Endothelial cell of umbilical vein (primary cell): ENCODE measurements at places on chromosomes 4 and X. TPM values are rescaled to one million over a fixed set of nuclear protein-coding genes. Genes with fewer than 3 reads are reported as not detected.

GRCh38 chr4:183906739-183907651 is 1.9 kb downstream of the STOX2 start:
- DNase-seq, result no peak
- peaks cover 25% of the 10 kb centered on the region for H3K27me3 ChIP-seq
- no peaks in the 10 kb centered on the region for H3K36me3 ChIP-seq
- H3K27ac ChIP-seq, result no peak overlapping the region
- H3K4me1 ChIP-seq, result no peaks in the 10 kb centered on the region
- H3K4me3 ChIP-seq, result no peak overlapping the region

DNA sequence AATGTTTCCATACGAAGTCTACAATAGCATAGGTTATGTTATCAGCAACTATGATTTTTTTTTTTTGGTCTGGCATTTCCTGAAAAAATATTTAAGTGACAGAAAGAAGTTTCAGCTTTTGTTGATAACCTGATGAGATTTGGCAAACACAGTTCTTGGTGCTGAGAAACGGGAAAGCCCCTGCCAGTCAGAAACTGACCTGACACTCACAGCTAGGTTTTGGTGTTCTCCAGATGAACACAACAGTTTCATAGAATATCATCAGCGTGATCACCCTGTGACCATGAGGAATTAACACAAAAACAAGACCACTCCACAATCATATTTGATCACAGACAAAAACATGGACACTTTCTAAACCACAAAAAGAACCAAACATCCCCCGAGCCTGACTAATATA is 152.5 kb upstream of the DCAF8L1 start:
- no peak overlapping the region for H3K4me3 ChIP-seq
- no peaks in the 10 kb centered on the region for H3K36me3 ChIP-seq
- H3K27ac ChIP-seq, result no peak overlapping the region
- peak; percentile 45 for DNase-seq
- no peaks in the 10 kb centered on the region for H3K27me3 ChIP-seq
- peaks cover 5% of the 10 kb centered on the region for H3K4me1 ChIP-seq

- H3K4me3 ChIP-seq, result peak overlapping the region; percentile 92
- H3K36me3 ChIP-seq, result no peaks in the 10 kb centered on the region
- H3K27ac ChIP-seq, result peak overlapping the region; percentile 7
- peaks cover 34% of the 10 kb centered on the region for H3K4me1 ChIP-seq
These were observed 557 bp upstream of the KDR start for GRCh38 chr4:55125763-55126541.

DNA sequence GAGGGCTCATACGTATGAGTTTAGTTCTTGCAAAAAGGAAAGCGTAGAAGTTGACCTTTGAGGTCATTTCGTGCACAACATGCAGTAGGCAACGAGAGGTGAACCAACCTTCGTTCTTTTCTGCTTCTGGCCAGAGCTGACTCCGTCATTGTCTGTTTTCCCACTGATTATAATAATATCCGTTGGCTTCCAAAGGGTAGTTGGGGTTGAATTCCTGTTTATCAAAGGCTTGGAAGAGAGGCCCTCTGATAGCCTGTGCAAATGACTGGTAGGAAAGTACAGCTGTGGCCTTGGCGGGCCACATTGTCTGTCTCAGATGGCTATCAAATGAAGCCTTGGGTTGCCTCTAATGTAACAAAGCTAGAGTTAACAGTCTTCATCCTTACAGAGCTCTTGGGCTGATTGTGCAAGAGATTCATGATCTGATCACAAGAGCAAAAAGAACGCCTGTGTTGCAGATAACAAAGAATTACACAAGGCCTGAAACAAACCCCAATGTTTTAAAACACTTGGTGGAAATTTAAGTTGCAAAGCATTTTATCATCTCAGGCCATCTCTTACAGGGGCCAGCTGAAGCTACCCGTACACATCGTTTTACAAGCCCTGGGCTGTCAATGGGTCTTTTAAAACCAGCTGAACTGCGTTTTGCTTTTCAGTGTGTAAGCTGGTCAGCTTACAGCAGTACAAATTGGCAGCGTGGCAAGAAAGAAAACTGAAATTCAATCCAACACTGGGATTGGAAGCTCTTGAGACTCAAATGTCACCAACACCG is 46.1 kb upstream of the FAM9C start:
- H3K4me3 ChIP-seq, result no peak overlapping the region
- peak; percentile 87 for DNase-seq
- peak overlapping the region; percentile 64 for H3K27ac ChIP-seq

DNA sequence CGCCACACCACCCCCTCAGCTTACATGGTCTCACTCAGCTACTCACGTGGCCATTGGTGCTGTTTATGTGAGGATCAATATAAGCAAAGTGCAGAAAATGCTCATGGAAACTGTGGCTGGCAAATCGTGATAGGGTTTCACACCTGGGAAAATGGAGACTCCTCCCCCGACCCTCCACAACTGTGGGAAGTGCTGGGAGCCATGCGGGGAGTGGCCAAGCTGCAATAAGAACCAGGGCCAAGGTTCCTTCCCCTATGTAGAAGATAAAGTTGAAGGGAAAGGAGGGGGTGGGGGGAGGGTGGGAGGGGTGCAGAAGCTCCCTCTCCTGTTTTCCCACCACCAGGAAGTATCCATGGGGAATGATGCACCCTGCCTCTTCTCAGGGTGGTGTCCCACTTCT is 145.5 kb upstream of the MAMLD1 start:
- no peak overlapping the region for H3K27ac ChIP-seq
- no peaks in the 10 kb centered on the region for H3K27me3 ChIP-seq
- DNase-seq, result no peak
- no peak overlapping the region for H3K4me3 ChIP-seq
- H3K36me3 ChIP-seq, result no peaks in the 10 kb centered on the region

- H3K27ac ChIP-seq, result no peak overlapping the region
- no peak for DNase-seq
- no peak overlapping the region for H3K4me3 ChIP-seq
- H3K4me1 ChIP-seq, result no peaks in the 10 kb centered on the region
These were observed 109.3 kb downstream of the ARHGEF9 start for GRCh38 chrX:63675716-63676115.

- peaks cover 4% of the 10 kb centered on the region for H3K4me1 ChIP-seq
- peaks cover 2% of the 10 kb centered on the region for H3K27me3 ChIP-seq
- H3K4me3 ChIP-seq, result no peak overlapping the region
- DNase-seq, result no peak
- H3K36me3 ChIP-seq, result no peaks in the 10 kb centered on the region
These were observed 69.7 kb downstream of the FAT1 start for GRCh38 chr4:186653969-186654368.

DNA sequence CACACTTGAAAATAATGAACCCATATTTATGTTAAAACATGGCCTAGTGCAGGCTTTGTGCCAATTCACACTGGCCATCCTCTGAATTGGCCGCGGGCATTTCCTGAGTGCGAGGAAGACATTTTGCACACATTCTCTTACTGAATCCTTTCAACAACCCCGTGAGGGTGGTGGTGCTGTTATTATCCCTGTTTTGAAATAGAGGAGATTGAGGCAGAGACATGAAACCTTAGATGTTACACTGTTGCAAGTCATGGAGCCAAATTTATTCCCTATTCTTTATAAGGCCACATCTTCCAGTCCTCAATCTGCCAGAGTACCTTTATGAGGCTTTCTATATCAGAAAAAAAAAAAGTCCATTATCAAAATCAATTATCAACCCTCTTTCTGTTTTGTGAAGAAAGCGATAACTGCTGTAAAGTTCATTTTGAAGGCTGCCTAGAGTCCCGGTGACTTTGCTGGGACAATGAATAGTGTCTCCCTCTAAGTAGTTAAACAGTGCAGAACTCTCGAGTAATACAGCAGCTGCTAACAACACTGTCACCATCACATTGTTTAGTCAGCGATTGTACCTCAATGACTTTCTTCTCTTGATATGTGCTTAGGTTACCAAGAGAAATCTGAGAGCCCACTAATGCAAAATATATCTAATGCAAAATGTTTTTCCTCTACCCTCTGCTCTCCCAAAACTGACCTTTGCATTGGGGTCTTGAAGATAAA is 242.3 kb upstream of the PPARGC1A start:
- H3K4me3 ChIP-seq, result no peak overlapping the region
- H3K27me3 ChIP-seq, result no peaks in the 10 kb centered on the region
- no peak overlapping the region for H3K27ac ChIP-seq

- DNase-seq, result peak; percentile 78
- no peaks in the 10 kb centered on the region for H3K27me3 ChIP-seq
- H3K4me3 ChIP-seq, result no peak within 1 kb of the TSS
- H3K36me3 ChIP-seq, result no peaks in the 10 kb centered on the region
- peak within 1 kb of the TSS; percentile 13 for H3K27ac ChIP-seq
- H3K4me1 ChIP-seq, result peaks cover 10% of the 10 kb centered on the region
These were observed at the start of gene C4orf51 for GRCh38 chr4:145679991-145680455. TSS of gene C4orf51 (plus strand) at chr4:145680146. CDS start at chr4:145680204, 58 bp downstream.

DNA sequence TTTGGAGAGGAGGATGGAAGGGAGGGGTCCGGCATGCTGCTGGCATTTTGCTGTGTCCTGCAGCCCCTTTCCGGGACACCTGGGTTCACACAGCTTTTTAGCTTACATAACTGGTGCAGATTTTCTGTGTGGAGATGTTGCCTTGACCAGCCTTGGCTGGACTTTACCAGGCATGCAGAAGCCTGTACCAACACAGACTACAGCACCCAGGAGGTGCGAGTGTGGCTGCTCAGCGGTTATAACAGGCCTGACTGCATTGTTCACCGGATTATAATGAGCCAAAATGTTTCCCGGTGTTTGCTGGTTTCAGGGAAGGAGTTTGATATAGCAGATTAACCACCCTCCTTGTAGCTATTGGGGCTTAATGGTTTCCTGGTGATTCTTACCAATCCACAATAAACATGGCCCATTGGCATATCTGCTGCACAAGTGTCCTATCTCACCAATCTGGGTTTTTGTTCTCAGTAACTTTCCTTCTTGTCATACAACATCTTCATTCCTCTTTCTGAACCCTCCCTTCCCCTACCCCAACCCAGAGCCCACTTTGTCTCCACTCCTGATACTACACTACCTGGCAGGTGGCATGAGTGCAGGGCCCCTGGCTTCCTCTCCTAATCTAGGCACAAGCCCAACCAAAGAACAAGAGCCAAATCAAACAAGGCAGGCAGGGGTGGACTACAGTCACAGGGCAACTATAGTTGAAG is 3.9 kb downstream of the RPL10 start:
- no peak overlapping the region for H3K4me3 ChIP-seq
- H3K27me3 ChIP-seq, result no peaks in the 10 kb centered on the region
- no peak overlapping the region for H3K27ac ChIP-seq
- peaks cover 8% of the 10 kb centered on the region for H3K4me1 ChIP-seq
- DNase-seq, result no peak

- DNase-seq, result no peak
- no peaks in the 10 kb centered on the region for H3K4me1 ChIP-seq
- H3K27me3 ChIP-seq, result no peaks in the 10 kb centered on the region
- no peaks in the 10 kb centered on the region for H3K36me3 ChIP-seq
- H3K27ac ChIP-seq, result no peak overlapping the region
These were observed 86.8 kb downstream of the PDGFRA start for GRCh38 chr4:54315561-54316538.

DNA sequence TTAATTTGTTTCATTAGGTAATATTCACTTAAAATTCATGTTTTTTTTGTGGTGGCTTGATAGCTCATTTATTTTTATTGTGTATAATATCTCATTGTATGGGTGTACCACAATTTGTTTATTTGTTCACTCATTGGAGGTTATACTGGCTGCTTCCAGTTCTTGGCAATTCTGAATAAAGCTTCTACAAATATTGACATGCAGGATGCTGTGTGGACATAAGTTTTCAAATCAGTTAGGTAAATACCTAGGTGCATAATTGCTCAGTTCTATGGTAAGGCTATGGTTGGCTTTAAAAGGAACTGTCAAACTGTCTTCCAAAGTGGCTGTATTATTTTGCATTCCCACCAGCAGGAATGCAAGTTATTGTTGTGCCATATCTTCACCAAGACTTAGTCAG is 504.5 kb upstream of the GALNTL6 start:
- no peaks in the 10 kb centered on the region for H3K4me1 ChIP-seq
- H3K27ac ChIP-seq, result no peak overlapping the region
- no peak for DNase-seq
- no peaks in the 10 kb centered on the region for H3K27me3 ChIP-seq
- H3K4me3 ChIP-seq, result no peak overlapping the region

DNA sequence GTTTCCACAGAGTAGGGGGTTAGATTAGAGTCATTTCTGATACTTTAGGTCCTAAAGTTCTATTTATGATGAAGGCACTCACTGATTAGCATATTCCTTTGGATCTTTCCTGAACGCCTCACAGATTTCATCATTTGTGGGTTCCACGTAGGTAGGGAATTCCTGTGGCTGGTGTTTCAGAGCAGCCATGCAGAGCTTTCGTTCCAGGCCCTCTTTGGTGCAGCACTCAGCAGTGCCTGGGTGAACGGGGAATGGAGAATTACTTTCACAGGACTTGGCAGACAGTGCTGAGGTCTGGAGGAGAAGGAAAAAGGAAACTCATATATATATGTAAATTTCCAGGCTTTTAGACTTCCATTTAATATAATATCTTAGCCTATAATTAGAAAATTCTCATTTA is 18.5 kb downstream of the GC start:
- no peak for DNase-seq
- H3K4me3 ChIP-seq, result no peak overlapping the region
- H3K4me1 ChIP-seq, result no peaks in the 10 kb centered on the region
- H3K27me3 ChIP-seq, result no peaks in the 10 kb centered on the region
- H3K36me3 ChIP-seq, result no peaks in the 10 kb centered on the region

- H3K4me1 ChIP-seq, result no peaks in the 10 kb centered on the region
- H3K4me3 ChIP-seq, result no peak overlapping the region
- no peaks in the 10 kb centered on the region for H3K27me3 ChIP-seq
- no peak overlapping the region for H3K27ac ChIP-seq
- H3K36me3 ChIP-seq, result no peaks in the 10 kb centered on the region
- no peak for DNase-seq
These were observed 9.1 kb upstream of the VCX3B start for GRCh38 chrX:8455557-8455956.

- no peak for DNase-seq
- no peak overlapping the region for H3K4me3 ChIP-seq
- H3K4me1 ChIP-seq, result peaks cover 18% of the 10 kb centered on the region
- no peaks in the 10 kb centered on the region for H3K27me3 ChIP-seq
- H3K27ac ChIP-seq, result peak overlapping the region; percentile 84
These were observed 35.6 kb downstream of the MAP7D3 start for GRCh38 chrX:136215559-136215958.

DNA sequence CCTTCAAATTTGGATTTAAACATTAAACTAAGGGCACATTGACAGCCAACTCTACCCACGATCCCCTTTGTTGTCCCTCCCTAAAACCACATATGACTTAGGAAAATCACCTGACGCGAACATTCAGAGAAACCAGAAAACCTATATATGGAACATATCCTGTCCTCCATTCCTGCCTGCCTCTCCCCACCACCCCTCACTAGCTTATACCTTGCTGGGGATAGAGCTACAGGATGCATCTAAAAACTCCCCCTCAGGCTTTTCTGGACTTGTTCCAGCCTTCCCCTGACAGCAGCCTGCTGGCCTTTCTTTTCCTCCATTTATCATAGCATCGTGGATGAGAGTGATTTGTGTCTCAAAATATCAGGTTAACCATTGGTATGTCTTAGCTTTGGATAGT is 8.8 kb downstream of the STK26 start:
- no peaks in the 10 kb centered on the region for H3K36me3 ChIP-seq
- no peaks in the 10 kb centered on the region for H3K4me1 ChIP-seq
- no peaks in the 10 kb centered on the region for H3K27me3 ChIP-seq
- H3K4me3 ChIP-seq, result no peak overlapping the region
- no peak for DNase-seq
- no peak overlapping the region for H3K27ac ChIP-seq

YY2 gene
- 2.4 and 3.0 TPM in 2 replicates for total RNA-seq

ETDB gene
- total RNA-seq, result not detected in 2 replicates

TMPRSS11F gene
- not detected in 2 replicates for total RNA-seq

GAGE1 gene
- not detected in 2 replicates for total RNA-seq

SGMS2 gene
- total RNA-seq, result 33.0 and 35.9 TPM in 2 replicates

LAP3 gene
- 73.7 and 94.8 TPM in 2 replicates for total RNA-seq

SRPX gene
- total RNA-seq, result 104 and 126 TPM in 2 replicates

USP51 gene
- total RNA-seq, result 0.77 and 0.97 TPM in 2 replicates

CSAG3 gene
- not detected in 2 replicates for total RNA-seq

RHOXF2 gene
- not detected in 2 replicates for total RNA-seq

PABPC1L2B gene
- total RNA-seq, result not detected in 2 replicates

ZAR1 gene
- not detected in 2 replicates for total RNA-seq

NDNF gene
- total RNA-seq, result not detected in 2 replicates

BLOC1S4 gene
- total RNA-seq, result 12.7 and 13.1 TPM in 2 replicates
